Tibial nerve (tissue), 4 donors: ENCODE measurements at places on chromosomes 3 and 15. TPM values are rescaled to one million over a fixed set of nuclear protein-coding genes. Genes with fewer than 3 reads are reported as not detected.

CX3CR1 gene
- total RNA-seq, result 2.2 TPM

CLASP2 gene
- 95.1 TPM for total RNA-seq

DOCK3 gene
- 5.9 TPM for total RNA-seq

OR5K2 gene
- not detected for total RNA-seq

PPP1R14D gene
- total RNA-seq, result not detected

PLA2G4D gene
- not detected for total RNA-seq

FGD5 gene
- total RNA-seq, result 41.5 TPM

RBP2 gene
- not detected for total RNA-seq

KLF15 gene
- total RNA-seq, result 170 TPM

RARB gene
- 16.6 TPM for total RNA-seq

- no peak overlapping the region for H3K4me3 ChIP-seq
- no peak overlapping the region for H3K27ac ChIP-seq
- H3K4me1 ChIP-seq, result no peaks in the 10 kb centered on the region
- no peak for DNase-seq
These were observed 60.9 kb upstream of the ZNF280D start for GRCh38 chr15:56794165-56794552.

DNA sequence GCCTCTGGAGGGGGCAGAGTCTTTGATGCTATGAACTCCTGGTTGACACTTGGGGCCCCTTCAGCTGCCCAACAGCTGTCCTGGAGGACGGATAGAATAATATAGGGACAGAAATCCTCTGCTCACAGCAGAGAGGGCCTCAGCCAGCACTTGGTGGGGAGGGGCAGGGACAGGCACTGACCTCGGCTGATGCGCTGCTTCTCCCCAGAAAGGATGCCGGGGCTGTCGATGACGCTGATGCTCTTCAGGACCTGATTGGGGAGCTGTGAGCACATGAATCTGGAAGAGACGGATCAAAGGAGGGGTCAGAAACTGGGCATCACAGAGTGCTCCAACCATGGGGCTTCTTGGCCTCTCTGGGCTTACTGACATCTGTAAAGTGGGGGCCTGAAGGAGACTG lies 29.5 kb downstream of the EHD4 start:
- H3K4me3 ChIP-seq, result no peak overlapping the region
- H3K27me3 ChIP-seq, result no peaks in the 10 kb centered on the region
- DNase-seq, result no peak

- H3K36me3 ChIP-seq, result no peaks in the 10 kb centered on the region
- no peaks in the 10 kb centered on the region for H3K4me1 ChIP-seq
- no peak overlapping the region for H3K4me3 ChIP-seq
- no peak for DNase-seq
- H3K27ac ChIP-seq, result no peak overlapping the region
These were observed 9.9 kb downstream of the KY start for GRCh38 chr3:134640872-134641470.

- no peaks in the 10 kb centered on the region for H3K27me3 ChIP-seq
- DNase-seq, result no peak
- H3K27ac ChIP-seq, result no peak overlapping the region
- no peak overlapping the region for H3K4me3 ChIP-seq
- H3K36me3 ChIP-seq, result no peaks in the 10 kb centered on the region
- H3K4me1 ChIP-seq, result no peaks in the 10 kb centered on the region
These were observed 184.4 kb downstream of the PEX5L start for GRCh38 chr3:179852142-179852905.

- H3K27me3 ChIP-seq, result no peaks in the 10 kb centered on the region
- H3K4me1 ChIP-seq, result no peaks in the 10 kb centered on the region
- H3K27ac ChIP-seq, result no peak overlapping the region
- no peaks in the 10 kb centered on the region for H3K36me3 ChIP-seq
- DNase-seq, result no peak
These were observed 449.9 kb upstream of the NR2F2 start for GRCh38 chr15:95880630-95881029.

GRCh38 chr3:124998247-124998630 lies 57.6 kb downstream of the HEG1 start:
- DNase-seq, result no peak
- no peaks in the 10 kb centered on the region for H3K4me1 ChIP-seq
- no peak overlapping the region for H3K27ac ChIP-seq

- peaks cover 90% of the 10 kb centered on the region for H3K4me1 ChIP-seq
- no peaks in the 10 kb centered on the region for H3K36me3 ChIP-seq
- H3K27ac ChIP-seq, result peak overlapping the region; percentile 66
- H3K27me3 ChIP-seq, result no peaks in the 10 kb centered on the region
- H3K4me3 ChIP-seq, result no peak overlapping the region
These were observed 76.0 kb downstream of the WWTR1 start for GRCh38 chr3:149581681-149582370.

GRCh38 chr15:59299929-59300617 lies 72.6 kb downstream of the MYO1E start:
- peaks cover 49% of the 10 kb centered on the region for H3K4me1 ChIP-seq
- DNase-seq, result peak; percentile 48
- H3K27me3 ChIP-seq, result no peaks in the 10 kb centered on the region
- H3K27ac ChIP-seq, result peak overlapping the region; percentile 82

GRCh38 chr3:133042778-133043177 lies 4.6 kb downstream of the TMEM108 start:
- H3K36me3 ChIP-seq, result no peaks in the 10 kb centered on the region
- no peaks in the 10 kb centered on the region for H3K27me3 ChIP-seq
- no peak overlapping the region for H3K27ac ChIP-seq

DNA sequence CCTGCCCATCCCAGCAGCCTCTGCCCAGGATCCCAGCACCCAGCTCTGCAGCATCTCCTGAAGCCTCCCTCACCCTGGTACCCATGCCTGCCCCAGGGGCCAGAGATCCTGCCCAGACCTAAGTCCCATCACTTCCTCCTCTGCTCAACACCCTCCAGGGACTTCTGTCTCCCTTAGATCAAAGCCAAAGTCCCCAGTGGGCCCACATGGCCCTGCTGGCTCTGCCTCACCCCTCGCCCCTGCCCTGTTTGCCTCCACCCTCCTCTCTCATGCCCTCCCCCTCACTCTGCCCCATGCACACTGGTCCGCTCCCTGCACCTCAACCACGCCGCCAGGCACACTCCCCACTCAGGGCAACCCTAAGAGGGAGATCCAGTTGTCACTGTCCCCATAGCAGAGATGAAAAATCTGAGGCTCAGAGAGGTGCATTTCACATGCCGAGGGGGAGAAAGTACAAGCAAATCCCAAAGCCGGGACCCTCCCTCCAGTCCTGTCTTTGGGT lies 146.5 kb downstream of the NUP210 start:
- no peaks in the 10 kb centered on the region for H3K27me3 ChIP-seq
- no peaks in the 10 kb centered on the region for H3K36me3 ChIP-seq
- no peak for DNase-seq
- H3K27ac ChIP-seq, result no peak overlapping the region
- H3K4me3 ChIP-seq, result no peak overlapping the region

DNA sequence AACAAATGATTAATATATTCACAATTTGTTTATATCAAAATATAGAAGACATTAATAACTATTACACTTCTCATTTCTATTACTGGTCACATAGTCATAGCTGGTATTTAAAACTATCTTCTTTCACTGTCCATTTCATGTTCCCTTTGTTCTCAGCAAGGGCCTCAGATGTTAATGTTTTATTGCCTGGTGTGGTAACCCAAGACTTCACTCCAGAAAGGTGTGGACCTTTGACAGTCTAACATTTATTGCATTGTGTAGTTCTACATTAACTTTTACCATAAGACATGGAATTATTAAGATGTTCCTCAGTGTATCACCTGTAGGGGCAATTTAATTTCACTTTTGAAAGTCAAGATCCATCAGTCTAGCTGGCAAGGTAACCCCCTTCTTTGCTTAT lies 691.3 kb downstream of the SQOR start:
- H3K4me1 ChIP-seq, result no peaks in the 10 kb centered on the region
- DNase-seq, result no peak
- no peaks in the 10 kb centered on the region for H3K27me3 ChIP-seq
- no peak overlapping the region for H3K4me3 ChIP-seq
- H3K27ac ChIP-seq, result no peak overlapping the region

DNA sequence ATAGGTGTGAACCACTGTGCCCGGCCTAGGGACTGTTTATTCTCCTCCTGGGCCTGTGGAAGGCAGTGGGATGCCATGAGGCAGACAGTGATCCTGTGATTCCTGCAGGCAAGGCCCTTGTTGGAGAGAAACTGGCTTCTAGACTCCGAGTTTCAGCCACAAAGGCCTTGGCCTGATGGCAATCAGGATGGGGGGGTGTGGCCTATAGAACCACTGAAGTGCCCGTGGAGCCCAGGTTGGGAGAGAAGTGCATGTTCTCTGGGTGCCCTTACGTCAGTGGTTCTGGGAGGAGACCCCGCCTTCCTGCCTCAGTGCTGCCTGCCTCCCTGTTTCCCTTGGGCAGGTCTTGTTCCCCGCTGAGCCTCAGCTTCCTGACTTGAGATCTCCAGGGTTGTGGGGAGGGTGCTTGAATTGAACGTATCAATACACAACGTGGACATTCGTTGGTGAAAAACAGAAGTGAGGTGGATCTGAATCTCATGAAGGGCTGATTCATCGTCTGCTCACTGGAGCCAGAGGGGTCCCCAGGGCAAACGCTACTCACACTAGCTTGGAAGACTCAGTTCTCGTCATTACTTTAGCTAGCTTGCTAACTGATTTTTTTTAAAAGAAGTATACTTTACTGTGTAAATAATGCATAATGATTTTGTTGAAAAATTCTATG lies 31.8 kb downstream of the IRAK2 start:
- H3K4me1 ChIP-seq, result no peaks in the 10 kb centered on the region
- no peak overlapping the region for H3K4me3 ChIP-seq
- H3K27me3 ChIP-seq, result no peaks in the 10 kb centered on the region
- no peaks in the 10 kb centered on the region for H3K36me3 ChIP-seq

DNA sequence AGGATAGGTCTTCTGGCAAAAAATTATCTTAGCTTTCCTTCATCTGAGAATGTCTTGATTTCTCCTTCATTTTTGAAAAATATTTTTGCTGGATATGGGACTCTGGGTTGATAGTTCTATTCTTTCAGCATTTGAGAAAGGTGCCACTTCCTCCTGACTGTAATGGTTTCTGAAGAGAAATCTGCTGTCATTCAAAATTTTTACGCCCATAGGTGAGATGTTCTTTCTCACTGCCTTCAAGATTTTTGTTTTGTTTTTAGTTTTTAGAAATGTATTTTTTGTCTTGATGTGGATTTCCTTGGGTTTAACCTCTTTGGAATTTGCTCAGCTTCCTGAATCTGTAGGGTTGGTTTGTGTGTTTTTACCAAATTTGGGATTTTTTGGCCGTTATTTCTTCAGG lies 37.1 kb upstream of the ATP2B2 start:
- H3K4me3 ChIP-seq, result no peak overlapping the region
- DNase-seq, result no peak
- H3K36me3 ChIP-seq, result no peaks in the 10 kb centered on the region

DNA sequence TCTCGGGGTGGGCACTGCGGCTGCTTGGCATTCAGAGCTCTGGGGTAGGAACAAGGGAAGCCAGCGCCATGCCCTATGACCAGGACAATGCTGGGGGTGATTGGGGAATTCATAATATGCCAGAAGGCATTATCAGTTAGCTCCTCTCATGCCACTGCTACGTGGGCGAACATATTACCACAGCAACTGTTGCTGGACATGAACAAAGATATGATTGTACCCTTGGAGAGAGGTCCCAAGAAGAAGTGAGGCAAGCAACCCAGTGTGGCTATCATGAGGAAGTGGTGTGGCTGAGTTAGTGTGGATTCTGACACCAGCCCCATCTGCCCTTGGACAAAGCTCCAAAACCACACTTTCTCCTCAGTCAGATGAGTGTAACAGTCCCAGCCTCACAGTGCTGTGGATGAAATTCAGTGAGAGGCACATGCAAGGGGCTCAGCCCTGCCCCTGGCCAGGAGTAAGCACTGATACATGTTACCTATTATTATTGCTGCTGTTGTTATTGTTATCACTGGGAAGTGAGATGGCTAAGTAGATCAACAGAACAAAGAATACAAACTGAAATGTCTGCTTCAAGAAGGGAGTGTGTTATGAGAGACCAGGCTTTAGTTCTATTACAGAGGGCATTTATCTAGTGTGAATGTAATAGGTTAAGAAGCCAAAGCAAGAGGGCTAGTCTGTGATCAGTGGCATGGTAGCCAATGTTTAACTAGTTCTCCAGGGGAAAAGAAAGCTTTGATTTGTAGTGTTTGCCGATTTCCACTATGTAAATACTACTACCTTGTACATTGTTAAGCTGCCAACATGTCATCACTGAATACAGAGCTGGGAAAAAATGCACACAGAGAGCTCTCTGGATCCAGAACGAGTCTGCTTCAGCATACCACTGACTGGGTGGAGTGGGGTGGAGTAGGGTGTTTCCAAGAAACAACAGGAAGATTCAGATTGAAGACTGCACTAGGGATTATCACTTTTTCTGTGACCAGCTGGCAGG lies 222.3 kb upstream of the EIF1B start:
- no peaks in the 10 kb centered on the region for H3K36me3 ChIP-seq
- H3K4me1 ChIP-seq, result no peaks in the 10 kb centered on the region
- H3K27me3 ChIP-seq, result no peaks in the 10 kb centered on the region
- no peak for DNase-seq

- no peaks in the 10 kb centered on the region for H3K36me3 ChIP-seq
- peak; percentile 56 for DNase-seq
- peaks cover 6% of the 10 kb centered on the region for H3K4me1 ChIP-seq
- no peak overlapping the region for H3K4me3 ChIP-seq
- H3K27me3 ChIP-seq, result no peaks in the 10 kb centered on the region
These were observed 33.3 kb upstream of the VPS33B start for GRCh38 chr15:91055548-91056331.

GRCh38 chr15:80154336-80154735 lies 1.5 kb downstream of the FAH start:
- H3K4me3 ChIP-seq, result no peak overlapping the region
- DNase-seq, result no peak
- H3K36me3 ChIP-seq, result no peaks in the 10 kb centered on the region
- no peak overlapping the region for H3K27ac ChIP-seq
- peaks cover 26% of the 10 kb centered on the region for H3K4me1 ChIP-seq

- H3K27me3 ChIP-seq, result no peaks in the 10 kb centered on the region
- DNase-seq, result no peak
- no peaks in the 10 kb centered on the region for H3K36me3 ChIP-seq
- H3K27ac ChIP-seq, result no peak overlapping the region
- H3K4me3 ChIP-seq, result no peak overlapping the region
These were observed 39.3 kb downstream of the P3H2 start for GRCh38 chr3:190081389-190081788.

GRCh38 chr3:169147238-169148008 lies 516.1 kb downstream of the MECOM start:
- no peak overlapping the region for H3K27ac ChIP-seq
- H3K36me3 ChIP-seq, result no peaks in the 10 kb centered on the region
- no peaks in the 10 kb centered on the region for H3K4me1 ChIP-seq
- H3K27me3 ChIP-seq, result peaks cover 93% of the 10 kb centered on the region
- DNase-seq, result no peak
